ENCODE measurements at places on chromosomes 6 and 20. TPM values are rescaled to one million over a fixed set of nuclear protein-coding genes. Genes with fewer than 3 reads are reported as not detected.

DNA sequence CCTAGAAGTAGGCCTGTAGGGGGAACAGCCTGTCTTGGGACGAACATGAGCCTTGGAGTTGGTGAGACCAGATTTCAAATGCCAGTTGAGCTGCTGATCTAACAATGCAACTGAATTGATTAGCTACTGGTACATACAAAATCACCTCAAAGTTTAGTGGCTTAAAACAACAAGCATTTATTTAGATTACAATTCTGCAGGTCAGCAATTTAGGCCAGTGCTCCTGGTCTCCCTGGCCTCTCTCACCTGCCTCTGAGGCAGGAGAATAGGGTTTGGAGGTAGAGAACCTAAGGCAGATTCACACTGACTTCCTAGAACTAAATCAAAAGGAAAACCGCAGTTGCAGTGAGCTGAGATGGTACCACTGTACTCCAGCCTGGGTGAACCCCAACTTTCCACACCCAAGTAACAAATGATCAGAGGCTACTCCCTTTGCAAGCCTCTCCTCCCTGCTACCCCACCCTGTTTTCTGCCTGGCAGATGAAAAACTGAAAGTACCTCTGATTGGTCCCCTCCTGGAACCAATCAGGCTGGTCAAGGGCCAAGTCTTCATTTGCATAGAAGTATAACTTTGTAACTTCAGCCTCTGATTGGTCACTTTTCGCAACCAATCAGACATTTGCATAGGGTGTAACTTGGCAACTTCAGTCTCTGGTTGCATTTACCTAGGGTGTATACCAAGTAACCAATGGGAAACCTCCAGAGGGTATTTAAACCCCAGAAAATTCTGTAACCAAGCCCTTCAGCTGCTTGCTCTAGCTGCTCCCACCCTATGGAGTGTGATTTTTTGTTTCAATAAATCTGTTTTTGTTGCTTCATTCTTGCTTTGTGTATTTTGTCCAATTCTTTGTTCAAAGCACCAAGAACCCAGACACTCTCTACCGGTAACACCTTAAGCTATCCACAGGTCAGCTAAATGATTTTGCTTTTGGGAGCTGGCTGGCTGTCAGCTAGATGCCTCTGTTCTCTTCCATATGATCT is 8.1 kb upstream of the UBR2 start:
- DNase-seq, result peak; percentile 61

The KCNK5 gene
- total RNA-seq, result not detected

DNA sequence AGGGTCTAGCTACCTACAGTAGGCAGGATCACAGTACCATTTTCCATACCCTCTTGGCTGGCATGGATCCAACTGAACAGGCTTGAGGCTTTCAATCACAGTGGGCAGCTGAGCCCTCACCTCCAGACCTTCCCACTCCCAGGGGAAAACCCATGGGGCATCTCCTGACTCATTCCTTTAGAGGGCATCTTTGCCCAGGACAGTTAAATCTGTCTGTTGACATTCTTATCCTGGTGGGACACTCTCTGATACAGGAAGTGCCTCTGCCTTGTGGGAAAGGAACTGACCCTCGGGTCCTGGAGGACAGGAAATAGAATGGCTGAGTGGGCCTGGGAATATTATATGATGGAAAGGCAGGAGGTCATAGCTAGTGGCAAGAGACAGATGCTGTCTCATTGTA is 10.2 kb upstream of the EPB41L1 start:
- DNase-seq, result peak; percentile 91

The HLA-DRB1 gene
- not detected for total RNA-seq

The WDR46 gene
- 77.9 TPM for total RNA-seq

GRCh38 chr20:46948081-46948480 is 53.4 kb downstream of the EYA2 start:
- DNase-seq, result no peak

The LINC00237 gene
- total RNA-seq, result not detected

DNA sequence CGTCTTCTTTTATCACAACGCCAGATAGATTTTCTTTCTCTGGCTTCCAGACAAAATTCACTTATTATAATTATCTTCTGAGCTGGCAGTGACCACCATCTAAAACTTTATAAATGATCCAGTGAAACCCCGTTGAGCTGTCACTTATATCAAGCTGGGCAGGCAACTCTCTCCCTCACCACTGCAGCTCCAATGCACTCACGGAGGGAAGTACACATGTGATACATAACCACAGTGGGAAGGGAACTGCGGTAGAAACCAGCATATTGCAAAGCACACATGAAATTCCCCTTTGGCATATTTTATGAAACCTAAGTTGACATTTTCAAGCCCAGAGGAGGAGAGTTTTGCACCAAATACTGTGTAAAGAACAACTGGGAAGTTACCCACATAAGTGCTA is 536.9 kb downstream of the HACE1 start:
- no peak for DNase-seq

- DNase-seq, result no peak
Observed at GRCh38 chr6:166771701-166772100, 144.7 kb upstream of the RPS6KA2 start.

DNA sequence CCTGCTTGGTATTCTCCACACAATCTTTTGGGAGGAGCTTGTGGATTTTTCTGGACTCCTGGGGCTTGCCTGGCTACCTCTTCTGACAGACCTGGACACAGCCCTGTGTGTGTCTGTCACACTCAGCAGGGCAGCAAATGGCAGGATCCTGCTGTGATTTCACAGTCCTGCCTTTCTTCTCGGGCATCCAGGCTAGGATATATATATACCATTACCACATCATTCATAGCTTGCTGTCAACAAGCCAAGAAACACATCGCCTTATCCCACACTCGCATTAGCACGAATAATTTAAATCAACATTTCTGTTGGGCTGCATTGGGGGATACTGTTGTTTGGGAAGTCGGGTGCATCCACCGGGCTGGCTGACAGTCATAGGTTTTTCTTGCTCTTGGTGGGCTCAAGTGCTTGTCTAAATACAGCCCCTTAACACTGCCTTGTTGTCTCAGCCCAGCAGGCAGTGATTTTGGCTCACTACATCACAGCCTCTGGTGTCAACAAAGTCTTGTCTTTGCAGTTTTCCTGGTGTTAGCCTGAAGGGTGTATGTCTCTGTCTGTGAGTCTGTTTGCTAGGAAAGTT is 154.9 kb upstream of the FERMT1 start:
- DNase-seq, result no peak

The CTCFL gene
- not detected for total RNA-seq

DNA sequence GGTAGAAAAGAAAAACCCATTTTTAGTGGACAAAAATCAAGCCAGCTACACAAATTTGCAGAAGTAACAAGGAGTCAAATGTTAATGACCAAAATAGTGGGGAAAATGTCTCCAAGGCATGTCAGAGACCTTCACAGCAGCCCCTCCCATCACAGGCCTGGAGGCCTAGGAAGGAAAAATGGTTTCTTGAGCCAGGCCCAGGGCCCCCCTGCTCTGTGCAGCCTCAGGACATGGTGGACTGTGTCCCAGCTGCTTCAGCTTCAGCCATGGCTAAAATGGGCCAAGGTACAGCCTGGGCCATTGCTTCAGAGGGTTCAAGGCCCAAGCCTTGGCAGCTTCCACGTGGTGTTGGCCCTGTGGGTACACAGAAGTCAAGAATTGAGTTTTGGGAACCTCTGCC is 82.5 kb upstream of the CLVS2 start:
- no peak for DNase-seq

GRCh38 chr6:122733259-122733658 is 46.3 kb upstream of the FABP7 start:
- DNase-seq, result no peak

GRCh38 chr6:108868647-108869046 is 20.4 kb downstream of the ARMC2 start:
- no peak for DNase-seq

- DNase-seq, result no peak
Observed at GRCh38 chr6:63739094-63739687, 103.6 kb downstream of the PHF3 start.

The GTSF1L gene
- total RNA-seq, result not detected

DNA sequence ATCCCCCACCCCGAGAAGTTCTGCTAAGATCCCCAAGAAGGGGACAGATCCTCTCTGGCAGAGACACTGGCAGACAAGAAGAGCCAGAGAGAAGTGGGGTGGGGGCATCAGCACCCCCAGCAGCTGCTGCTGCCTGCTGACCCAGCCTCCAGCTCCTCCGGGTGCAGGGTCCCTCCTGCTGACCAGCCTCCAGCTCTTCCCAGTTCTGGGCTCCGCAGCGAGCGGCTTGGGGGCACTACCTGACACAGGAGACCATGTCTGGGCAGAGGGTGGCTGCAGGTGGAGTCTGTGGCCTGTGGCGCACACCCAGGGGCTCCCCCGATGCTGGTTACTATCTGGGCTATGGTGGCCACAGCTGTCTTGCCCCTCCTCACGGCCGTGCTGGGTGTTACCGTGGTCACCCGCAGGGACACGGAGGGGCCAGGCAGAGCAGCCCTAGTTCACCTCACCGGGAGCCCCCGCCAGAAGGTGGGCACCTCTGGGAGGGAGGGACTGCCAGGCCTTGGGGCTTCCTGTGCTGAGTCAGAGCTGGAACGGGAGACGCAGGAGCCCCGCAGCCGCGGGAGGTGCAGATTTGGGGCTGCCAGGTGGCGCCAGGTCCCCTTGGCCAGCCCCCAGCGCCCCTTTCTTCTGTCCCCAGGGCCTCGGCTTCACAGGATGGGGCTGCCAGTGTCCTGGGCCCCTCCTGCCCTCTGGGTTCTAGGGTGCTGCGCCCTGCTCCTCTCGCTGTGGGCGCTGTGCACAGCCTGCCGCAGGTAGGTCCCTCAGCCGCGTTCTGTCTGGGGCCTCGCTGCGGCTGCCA is 630 bp downstream of the LIME1 start:
- DNase-seq, result no peak

The SNX5 gene
- 110 TPM for total RNA-seq

The EPB41L1 gene
- 43.2 TPM for total RNA-seq

DNA sequence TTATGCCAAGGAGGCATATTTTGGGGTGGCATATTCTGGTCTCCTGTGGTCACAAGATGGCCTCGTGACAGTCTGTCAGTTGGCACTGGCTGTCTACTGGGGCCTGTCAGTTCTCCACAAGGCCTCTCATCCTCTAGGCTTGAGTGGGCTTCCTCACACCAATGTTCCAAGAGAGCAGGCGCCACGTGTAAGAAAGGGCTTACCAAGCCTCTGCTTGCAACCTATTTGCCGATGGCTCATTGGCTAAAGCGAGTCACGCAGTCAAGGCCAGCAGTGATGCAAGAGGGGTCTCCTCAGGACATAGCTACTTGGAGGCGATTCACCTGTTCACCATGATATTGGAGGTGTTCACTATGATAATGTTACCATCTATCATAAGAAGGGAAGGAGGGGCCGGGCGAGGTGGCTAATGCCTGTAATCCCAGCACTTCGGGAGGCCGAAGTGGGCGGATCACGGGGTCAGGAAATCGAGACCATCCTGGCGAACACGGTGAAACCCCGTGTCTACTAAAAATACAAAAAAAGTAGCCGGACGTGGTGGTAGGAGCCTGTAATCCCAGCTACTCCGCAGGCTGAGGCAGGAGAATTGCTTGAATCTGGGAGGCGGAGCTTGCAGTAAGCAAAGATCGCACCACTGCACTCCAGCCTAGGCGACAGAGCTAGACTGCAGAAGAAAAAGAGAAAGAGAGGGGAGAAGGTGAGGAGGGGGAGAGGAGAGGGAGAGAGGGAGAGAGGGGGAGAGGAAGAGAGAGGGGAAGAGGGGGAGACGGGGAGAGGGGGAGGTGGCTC is 35.3 kb downstream of the C6orf52 start:
- DNase-seq, result no peak

The ELOVL4 gene
- 2.4 TPM for total RNA-seq

DNA sequence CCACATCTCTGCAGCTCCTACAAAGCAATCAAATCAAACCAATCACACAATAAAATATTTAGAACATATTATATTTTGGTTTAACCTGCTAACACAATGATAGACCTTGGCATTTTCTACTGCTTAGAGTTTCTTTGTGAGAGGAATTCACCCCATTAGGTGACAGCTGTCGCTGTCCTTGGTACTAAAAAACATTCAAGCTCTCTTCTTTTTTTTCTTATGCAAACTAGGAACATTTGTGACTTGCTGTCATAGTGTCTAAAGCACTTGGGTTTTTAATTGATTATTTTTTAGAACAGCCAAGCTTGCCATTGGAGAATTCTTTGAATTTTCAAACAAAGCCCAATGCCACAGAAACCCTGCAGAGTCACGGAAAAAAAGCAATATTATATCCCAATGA is 46.4 kb downstream of the CNR1 start:
- peak; percentile 2 for DNase-seq

GRCh38 chr6:95784019-95784418 is 206.7 kb downstream of the MANEA start:
- no peak for DNase-seq

The RNF217 gene
- total RNA-seq, result 4.4 TPM

The CASS4 gene
- total RNA-seq, result not detected

The NOX3 gene
- total RNA-seq, result not detected

The BPIFA1 gene
- total RNA-seq, result not detected

GRCh38 chr6:129774697-129775447 is 64.9 kb upstream of the ARHGAP18 start:
- peak; percentile 78 for DNase-seq

The ADGB gene
- total RNA-seq, result not detected

- DNase-seq, result no peak
Observed at GRCh38 chr6:34384321-34385153, 7.9 kb downstream of the NUDT3 start.

The TBX18 gene
- total RNA-seq, result not detected

DNA sequence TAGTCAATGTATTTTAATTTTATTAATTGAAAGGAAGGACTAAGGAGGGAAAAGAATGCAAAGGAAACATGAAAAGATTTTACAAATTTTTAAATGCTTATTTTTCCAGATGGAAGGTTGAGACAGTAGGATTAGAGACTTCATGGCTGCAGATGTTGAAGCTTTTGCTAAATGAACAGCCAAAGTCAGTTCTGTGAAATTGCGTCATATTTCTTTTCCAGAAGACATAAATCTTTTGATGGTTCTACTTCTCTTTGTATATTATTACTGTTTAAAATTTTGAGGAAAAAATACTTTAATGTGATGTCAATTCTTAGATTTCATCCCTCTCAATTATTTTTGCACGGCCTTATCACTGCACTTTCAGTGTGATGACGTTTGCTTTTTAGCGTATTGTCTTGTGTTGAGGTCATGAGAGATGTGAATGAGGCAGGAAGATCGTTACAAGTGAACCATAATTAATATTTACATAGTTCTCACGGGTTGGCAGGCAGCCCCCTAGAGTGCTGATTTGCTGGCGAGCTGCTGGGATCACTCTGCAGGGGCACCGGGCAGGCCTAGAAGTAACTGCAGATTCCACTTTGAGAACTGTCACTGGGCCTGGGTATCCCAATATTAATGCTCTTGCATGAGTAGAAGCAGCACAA is 158.1 kb downstream of the TBXT start:
- no peak for DNase-seq

GRCh38 chr6:134249239-134249758 is 68.6 kb downstream of the SGK1 start:
- DNase-seq, result no peak

DNA sequence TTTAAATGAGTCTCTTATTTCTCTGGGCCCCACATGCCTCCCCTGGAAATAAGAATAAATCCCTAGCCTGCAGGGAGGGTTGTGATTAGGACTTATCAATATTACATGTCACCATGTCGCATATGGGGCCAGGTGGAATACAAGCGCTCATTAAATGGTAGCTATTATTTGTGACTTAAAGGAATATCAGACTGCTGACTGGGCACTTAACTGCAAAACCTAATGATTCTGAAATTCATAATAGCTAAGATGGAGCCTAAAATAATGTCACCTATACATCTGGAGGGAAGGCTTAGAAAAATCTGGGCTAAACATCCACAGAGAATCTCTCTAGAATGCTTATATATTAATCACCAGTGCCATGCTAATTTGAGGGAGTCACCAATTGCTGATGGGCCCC is 106.5 kb downstream of the LRFN2 start:
- DNase-seq, result no peak

The PET117 gene
- total RNA-seq, result 43.5 TPM

GRCh38 chr20:3014662-3015061 is 28.8 kb upstream of the GNRH2 start:
- no peak for DNase-seq
